ENCODE measurements at places on chromosomes 1 and 21.
A peak's percentile ranks its signal among the peaks of the same experiment; 100 is the strongest.

DNA sequence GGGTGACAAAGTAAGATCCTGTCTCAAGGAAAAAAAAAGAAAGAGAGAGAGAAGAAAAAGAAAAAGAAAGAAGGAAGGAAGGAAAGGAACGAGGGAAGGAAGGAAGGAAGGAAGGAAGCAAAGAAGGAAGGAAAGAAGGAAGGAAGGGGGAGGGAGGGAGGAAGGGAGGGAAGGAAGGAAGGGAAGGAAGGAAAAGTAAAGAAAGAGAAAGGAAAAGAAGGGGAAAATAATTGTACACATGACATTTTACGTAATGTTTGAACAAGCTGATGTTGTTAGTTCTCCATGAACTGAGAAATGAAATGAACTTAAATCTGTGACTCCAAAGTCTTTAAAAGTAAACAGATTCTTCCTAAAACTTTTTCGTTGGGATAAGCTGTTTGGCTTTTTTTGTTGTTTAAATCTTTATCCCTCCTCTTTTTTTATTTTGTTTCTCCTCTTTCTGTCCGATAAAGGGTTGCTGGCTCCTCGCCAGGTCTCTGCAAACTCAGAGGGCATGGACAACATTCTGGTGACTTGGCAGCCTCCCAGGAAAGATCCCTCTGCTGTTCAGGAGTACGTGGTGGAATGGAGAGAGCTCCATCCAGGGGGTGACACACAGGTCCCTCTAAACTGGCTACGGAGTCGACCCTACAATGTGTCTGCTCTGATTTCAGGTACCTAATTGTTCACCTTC lies 59.8 kb downstream of the IL12RB2 start:
- peak; percentile 49 for DNase-seq

DNA sequence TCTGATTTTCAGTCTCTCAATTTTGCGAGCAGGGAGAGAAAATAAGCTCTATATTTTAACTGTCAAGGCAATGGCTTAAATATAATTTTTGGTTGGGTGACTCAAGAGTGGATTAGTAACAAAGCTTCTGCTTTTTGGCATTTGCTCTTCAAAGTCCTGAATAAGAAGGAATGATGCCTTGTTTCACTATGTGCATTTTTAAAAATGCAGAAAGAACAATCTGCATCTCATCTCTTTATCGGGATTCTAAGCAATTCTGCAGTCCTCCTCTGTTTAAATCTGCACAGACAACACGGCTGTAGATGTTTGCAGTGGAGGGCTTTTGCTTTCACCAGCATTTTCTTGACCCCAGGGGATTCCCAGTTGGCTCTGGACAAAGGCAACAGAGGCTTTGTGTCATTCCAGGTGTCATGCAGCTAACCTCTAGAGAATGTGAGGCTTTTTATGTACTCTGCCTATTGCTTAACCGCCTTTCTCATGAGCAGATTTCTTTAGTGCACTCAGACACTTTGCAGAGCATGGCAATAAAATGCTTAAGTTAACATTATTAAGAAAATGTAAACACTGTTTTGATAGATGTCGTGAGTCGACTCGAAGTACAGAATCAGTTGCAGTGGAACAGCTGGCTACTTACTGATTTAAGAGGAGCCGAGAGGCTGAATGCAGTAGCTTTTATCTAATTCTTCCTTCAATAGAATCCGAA lies 783.2 kb upstream of the NEGR1 start:
- no peak for DNase-seq

GRCh38 chr1:71698186-71698585 lies 584.2 kb downstream of the NEGR1 start:
- peak; percentile 15 for DNase-seq

DNA sequence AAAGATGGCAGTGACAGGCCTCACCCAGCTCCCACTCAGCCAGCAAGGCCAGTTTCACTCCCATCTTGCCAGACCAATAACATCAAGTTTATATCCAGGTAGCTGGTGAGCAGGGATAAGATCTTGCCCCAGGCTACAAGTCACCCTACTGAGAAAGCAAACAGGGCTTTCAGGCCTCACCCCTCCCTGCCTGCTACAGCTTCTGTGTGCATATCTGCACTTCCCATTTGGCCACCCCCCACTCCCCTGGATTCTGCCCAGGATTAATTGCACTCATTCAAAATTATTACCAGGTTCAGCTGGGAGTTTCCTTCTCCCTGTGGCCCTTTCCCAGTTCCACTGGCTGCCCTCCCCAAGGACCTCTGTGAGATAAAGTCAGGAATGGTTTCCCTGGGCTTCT lies 352.1 kb downstream of the TBX15 start:
- DNase-seq: no peak

DNA sequence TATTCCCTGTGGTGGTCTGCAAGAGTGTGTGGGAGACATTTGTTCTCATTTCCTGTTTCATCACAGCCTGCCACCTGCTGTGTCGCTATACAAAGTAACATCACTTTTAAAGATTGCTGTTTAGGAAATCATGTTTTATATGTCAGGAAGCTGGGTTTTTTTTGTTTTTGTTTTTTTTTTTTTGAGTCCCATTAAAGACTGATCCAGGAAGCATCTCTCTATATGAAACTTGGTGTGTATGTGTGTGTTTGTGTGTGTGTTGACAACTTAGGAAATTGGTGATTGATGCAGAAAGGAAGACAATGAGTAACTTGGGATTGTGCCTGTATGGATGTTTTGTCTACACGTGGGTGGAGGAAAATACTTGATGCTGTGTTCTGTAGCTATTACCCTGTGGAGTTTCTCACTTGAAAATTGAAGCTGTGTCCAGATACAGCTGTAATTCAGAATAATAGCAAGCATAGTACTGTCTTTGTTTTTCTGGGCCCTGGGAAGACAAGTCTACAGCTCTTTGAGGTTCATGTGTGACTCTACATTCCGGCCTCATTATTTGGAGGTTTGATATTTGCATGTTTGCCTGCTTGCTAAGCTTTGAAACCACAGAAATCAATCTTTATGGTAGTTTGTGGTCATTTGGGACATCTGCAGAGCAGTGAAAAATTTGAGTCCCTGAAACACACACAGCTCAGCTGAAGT lies 47.9 kb downstream of the LAMC1 start:
- DNase-seq: peak; percentile 38
